Fibroblast of skin of right quadriceps (primary cell): ENCODE measurements at places on chromosomes 2 and 18.
A peak's percentile ranks its signal among the peaks of the same experiment; 100 is the strongest.

- no peak for DNase-seq
These were observed 21.4 kb upstream of the TMEM177 start for GRCh38 chr2:119657466-119658145.

- DNase-seq = no peak
These were observed 15.0 kb upstream of the IL1A start for GRCh38 chr2:112798979-112799975.

DNA sequence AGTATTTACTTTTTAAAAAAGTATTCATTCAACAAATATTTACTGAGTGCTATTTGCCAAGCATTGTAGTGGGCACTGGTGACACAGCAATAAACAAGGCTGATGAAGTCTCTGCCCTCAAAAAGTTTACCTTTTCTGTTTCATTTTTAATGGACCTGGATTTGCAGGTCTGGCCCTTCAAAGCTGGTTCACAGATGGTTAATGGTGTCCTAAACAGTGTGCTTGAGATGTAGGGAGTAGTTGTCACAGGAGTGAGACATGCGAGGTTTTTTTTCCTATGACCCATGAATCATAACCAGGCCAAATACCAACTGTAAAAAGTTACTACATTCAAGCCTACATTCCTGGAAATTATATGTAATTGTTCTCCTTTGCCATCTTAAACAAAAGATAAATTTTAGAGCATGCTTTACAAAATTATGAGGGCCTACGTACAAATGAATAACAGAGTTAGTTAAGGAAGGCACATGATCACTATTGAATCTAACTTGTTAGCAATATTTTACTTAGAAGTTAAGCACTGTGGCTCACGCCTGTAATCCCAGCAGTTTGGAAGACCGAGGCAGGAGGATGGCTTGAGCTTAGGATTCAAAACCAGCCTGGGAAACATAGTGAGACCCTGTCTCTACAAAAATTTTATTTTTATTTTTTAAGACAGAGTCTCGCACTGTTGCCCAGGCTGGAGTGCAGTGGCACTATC lies 223.9 kb downstream of the MBD5 start:
- peak; percentile 63 for DNase-seq

GRCh38 chr2:116582850-116583249 lies 1231.6 kb upstream of the DDX18 start:
- DNase-seq = no peak

GRCh38 chr18:76495435-76496193 lies 572 bp upstream of the ZNF516 start:
- peak; percentile 69 for DNase-seq

DNA sequence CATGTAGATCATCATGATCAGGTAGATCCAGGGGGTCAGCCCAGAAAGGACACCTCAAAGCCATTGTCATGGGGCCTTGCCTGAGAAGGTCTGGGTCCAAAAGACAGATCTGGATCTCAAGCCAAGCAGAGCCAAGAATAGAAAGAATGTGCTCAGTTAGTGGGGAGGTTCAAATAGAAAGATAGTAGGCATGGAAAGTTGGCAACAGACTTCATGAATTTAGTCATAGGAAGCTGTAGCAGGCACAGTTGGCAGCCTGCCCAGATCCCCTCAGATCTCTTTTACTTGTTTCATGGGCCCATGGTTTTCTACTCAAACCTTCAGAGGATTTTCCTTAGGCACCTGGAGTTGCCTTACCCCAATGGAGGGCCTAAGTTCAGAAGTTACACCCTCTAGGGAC lies 767.0 kb downstream of the SLC4A3 start:
- DNase-seq = peak; percentile 39

DNA sequence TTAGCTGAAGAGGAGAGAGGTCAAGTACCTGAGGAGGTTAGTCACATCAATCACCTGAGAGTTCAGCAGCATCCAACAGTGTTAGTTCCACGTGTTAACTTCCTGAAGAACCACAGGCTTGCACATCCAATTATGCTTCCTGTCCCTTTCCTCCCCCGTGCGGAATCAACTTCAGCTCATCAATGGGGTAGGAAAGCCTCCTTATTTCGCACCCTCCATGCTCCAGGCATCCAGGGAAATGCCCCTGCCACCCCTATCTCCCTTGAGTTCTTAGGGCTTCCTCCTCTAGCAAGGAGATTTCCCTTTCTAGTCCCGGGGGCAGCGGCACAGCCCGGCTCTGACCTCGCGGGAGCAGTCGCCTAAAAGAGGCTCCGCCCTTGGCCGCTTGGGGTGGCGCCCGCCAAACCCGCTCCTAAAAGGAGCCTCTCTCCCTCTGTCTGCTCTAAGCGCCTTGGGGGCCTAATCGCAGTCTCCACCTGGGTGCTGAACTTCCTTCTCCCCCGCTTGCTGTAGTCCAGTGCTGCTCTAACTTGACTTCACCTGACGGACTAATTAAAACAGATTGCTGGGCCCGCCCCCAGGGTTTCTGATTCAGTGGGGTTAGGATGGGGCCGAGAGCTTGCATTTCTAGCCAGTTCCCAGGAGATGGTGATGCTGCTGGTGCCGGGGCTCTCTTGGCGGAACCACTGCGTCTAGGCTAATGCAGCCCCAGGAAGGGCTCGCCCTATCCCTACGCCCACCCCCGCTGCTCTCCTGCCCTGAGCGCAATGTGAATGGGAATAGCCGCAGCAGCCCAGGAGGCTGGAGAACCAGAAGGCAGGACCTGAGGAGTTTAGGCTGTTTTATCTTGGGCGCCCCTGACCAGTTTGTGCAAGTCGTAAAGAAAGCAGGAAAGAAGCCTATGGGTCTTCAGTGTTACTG lies 3.4 kb upstream of the TET3 start:
- DNase-seq = no peak

- DNase-seq = no peak
These were observed 3.5 kb upstream of the ADNP2 start for GRCh38 chr18:80105369-80106167.

DNA sequence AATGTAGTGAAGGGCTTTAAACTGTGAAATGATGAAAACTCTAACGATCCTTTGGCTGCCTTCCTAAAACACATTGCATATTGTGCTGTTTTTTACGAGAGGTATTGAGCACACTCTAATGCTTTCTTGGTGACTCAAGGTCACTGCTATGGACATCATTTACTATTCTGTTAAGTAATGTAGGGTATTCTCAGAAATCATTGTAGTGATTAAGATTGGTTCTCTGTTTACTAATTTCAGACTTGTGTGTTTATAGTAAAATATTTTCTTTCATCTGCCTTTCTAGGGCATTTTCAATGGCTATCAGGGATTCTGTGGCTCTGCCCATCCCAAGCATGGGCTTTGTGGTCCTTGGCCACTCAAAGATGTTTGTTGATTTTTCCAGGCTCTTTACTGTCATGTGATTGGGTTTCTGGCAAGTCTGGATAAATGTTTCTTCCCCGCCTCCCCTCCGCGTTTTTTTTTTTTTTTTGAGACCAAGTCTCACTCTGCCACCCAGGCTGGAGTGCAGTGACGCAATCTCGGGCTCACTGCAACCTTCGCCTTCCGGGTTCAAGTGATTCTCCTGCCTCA lies 29.3 kb downstream of the UBE2F start:
- DNase-seq = peak; percentile 65

DNA sequence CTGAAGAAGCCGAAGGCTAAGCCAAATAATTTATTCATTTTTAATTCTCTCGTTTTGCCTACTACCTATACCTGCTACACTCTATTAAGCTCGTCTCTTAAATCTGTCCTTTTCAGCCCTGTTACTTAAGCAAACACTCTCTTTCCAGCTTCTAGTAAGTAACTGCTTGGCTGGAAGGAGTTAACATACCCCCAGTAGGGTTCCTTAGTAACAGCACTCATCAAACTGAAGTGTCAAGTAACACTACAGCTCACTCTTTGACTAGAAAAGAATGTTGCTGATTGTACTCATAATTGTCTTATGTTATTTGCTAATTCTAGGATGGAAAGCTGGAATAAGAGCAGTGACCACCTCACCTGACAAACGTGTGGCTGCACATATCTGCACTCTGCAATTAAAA lies 120.0 kb upstream of the SCN7A start:
- DNase-seq = no peak
